Vagina (tissue), 2 donors: ENCODE measurements at places on chromosomes 4 and X. TPM values are rescaled to one million over a fixed set of nuclear protein-coding genes. Genes with fewer than 3 reads are reported as not detected.

DNA sequence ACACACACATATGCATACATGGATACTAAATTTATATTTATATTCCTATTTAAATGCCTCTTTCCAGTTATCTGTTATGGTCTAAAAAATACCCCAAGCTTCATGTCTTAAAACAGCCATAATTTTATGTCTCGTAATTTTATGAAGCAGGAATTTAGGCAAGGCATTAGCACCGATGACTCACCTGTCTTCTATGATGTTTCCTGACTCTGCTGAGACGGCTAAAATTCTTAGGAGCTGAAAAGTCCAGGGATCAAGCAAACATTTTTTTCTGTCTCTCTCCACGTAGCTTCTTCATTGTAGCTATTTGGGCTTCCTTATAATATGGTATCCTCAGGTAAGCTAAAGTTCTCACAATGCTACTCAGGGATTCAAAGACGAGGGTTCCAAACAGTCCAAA is 930.3 kb downstream of the STIM2 start:
- no peak for DNase-seq

- no peak for DNase-seq
Observed at GRCh38 chr4:174204164-174204831, 79.2 kb downstream of the FBXO8 start.

GRCh38 chr4:151407018-151407417 is 2.0 kb upstream of the FHIP1A start:
- no peak for DNase-seq

Gene TRIM2
- total RNA-seq = 28.7 TPM

DNA sequence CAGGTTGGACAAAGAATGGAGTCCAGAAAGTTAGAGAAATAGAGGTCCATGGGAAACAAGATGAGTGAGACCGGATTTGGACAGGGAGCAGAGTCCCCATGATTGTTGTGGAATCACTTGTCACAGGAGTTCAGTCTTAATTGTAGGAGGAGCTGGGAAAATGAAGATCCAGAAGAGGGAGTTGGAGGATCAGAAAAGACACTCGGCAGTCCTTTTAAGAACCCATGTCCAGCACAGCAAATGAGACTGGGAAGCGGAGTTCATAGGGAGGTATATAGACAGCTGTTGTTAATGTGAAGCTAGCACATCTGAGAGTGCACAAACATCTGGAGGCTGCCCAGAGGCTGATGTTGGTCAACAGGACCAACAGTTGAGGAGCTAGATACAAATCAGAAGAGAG is 111.4 kb upstream of the RXFP1 start:
- no peak for DNase-seq

DNA sequence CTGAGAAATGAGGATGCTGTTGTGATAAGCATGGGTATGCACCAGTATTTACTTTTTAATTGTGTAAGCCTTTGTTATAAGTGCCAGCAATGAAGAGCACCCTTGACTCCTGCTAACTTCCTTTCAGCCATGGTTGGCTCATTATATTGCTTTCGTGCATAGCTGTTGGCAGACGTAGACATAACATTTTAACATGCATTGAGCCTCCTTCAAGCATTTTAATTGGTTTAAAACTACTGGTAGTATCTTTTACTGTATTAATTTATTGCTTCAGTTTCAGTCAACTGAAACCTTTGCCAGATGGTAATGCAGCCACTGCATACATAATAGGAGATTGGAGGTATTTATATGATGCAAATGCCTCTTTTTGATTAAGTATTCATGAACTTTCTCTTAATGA is 1285.4 kb downstream of the PCDH18 start:
- no peak for DNase-seq

GRCh38 chrX:39667736-39668482 is 429.8 kb downstream of the BCOR start:
- DNase-seq = no peak
